Skeletal muscle cell (primary cell): ENCODE measurements at places on chromosomes 5 and 9.

DNA sequence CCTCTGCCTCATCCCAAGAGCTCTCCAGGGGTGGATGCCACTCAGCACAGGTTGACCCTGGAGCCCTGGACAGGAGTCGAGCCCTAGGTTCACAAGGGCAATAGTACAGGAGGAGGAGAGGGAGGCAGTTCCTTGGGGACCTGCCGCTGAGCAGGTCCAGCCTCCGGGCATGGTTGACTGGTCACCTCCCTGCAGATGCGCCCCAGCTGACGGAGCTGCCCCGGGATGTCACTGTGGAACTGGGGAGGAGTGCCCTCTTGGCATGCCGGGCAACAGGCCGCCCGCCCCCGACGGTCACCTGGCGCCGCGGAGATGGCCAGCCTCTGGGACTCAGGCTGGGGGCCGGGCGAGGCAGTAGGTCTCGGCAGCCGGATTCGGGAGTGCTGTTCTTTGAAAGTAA, 53.7 kb downstream of the HMCN2 start:
- no peak for DNase-seq

DNA sequence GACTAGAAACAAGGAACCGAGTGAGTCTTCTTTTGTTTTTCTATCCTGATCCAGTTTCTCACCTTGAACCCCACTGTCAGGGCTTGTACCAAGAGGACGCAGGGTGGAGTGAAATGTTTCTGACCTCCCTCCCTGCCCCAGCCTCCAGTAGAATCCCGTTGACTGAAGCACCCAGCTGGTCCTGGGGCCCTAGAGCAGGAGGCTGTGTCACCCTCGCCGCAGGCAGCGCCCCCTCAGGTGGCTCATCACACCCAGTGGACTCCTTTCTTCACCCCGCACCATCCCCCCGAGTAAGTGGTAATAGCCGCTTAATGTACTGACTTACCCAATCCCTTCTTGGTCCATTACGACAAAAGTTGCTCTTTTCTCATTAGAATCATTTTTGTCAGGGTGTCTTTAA, 53.8 kb downstream of the MVB12B start:
- DNase-seq = no peak

DNA sequence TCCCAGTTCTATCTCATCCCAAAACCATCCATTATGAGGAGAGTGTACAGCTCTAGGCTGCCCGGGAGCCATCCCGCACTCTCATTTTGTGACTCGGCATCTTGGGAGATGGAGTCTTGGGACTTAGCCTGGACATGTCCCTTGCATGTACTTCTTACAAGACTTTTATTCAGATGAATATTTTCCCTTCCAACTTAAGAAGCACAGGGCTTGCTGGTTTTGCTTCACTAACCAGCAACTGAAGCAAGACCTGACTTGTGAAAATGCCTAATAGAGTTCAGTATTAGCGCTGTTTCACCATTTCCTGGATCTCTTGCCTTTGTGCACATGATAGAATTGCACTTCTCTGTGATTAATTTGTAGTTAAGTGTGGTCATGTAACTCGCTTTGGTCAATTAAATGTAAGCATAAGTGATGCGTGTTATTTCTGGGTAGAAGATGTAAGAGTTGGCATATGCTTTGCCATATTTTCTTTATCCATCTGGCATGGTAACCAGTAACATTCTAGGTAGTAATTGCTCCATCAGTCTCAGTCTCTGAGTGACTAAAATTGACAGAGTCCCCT, 55.8 kb downstream of the PDCD1LG2 start:
- no peak for DNase-seq

DNA sequence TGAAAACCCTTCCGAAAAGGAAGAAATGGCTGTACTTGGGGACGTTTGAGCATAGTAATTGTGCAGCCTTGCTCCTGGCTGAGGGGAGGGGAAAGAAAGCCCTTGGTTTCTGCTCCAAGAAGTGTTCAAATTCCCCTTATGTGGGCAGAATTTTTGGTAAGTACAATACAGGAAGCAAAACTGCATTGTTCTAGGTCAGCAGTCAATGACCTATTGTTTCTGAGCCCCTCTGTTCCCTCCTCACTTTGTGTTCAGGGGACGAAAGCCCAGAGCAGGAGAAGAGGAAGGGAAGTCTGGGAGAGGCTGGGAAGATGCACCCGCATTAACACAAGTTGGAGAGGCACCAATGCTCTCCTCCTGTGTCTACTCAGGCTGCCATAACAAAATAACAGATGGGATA, 11.9 kb downstream of the BASP1 start:
- DNase-seq = no peak

DNA sequence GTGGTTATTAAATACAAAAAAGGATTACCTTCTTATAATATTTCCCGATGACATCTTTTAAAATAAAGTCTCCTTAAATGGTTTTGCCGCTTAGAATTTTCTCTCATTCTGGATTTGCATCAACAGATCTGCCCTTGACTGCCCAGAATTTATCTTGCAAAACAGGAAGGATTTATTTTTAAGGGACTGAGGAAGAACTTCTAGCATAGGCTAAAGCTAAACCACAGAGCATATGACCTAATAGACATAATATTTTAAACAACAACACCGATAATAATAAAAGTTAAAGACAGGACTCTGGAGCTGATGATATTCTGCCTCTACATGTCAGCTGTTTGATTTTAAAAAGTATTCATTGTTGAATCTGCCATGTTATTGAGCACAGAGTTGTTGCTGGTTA, 145.3 kb upstream of the ADCY2 start:
- no peak for DNase-seq
